ENCODE measurements at places on chromosomes 5 and 9. TPM values are rescaled to one million over a fixed set of nuclear protein-coding genes. Genes with fewer than 3 reads are reported as not detected.

The SPINK6 gene
- total RNA-seq: not detected

The CCNI2 gene
- 3.8 TPM for total RNA-seq

The KIAA1191 gene
- total RNA-seq: 88.1 TPM

The ASTN2 gene
- total RNA-seq: 4.1 TPM

The UBTD2 gene
- 15.1 TPM for total RNA-seq

The FAM78A gene
- 0.29 TPM for total RNA-seq

The FOXD4L6 gene
- total RNA-seq: not detected

The TAF11L10 gene
- total RNA-seq: not detected

The PLCXD3 gene
- total RNA-seq: 0.46 TPM

The UAP1L1 gene
- total RNA-seq: 2.2 TPM

The FOXD4L4 gene
- total RNA-seq: not detected

The RGS3 gene
- 79.2 TPM for total RNA-seq

The SOHLH1 gene
- total RNA-seq: not detected

The ABO gene
- total RNA-seq: 0.65 TPM

The CBY3 gene
- not detected for total RNA-seq

The CYLC2 gene
- total RNA-seq: not detected

The SHISAL2B gene
- total RNA-seq: not detected

The ZNF483 gene
- 2.5 TPM for total RNA-seq

The FCN2 gene
- not detected for total RNA-seq

The TBCA gene
- total RNA-seq: 259 TPM

The ARHGEF39 gene
- total RNA-seq: 11.9 TPM

The PHF2 gene
- 16.2 TPM for total RNA-seq

The DCAF10 gene
- total RNA-seq: 8.3 TPM

The CDH6 gene
- 34.9 TPM for total RNA-seq

The LCN6 gene
- total RNA-seq: not detected

The CCT5 gene
- 610 TPM for total RNA-seq

The ITGA1 gene
- total RNA-seq: 2.2 TPM

The CARD9 gene
- total RNA-seq: 1.4 TPM

The LCN12 gene
- 1.2 TPM for total RNA-seq

The ENTREP1 gene
- total RNA-seq: 0.87 TPM

The NRARP gene
- total RNA-seq: 2.2 TPM

Measured in epithelial cell of proximal tubule (primary cell).